SIG-M5 (cell line): ENCODE measurements at places on chromosomes 6 and 20.

DNA sequence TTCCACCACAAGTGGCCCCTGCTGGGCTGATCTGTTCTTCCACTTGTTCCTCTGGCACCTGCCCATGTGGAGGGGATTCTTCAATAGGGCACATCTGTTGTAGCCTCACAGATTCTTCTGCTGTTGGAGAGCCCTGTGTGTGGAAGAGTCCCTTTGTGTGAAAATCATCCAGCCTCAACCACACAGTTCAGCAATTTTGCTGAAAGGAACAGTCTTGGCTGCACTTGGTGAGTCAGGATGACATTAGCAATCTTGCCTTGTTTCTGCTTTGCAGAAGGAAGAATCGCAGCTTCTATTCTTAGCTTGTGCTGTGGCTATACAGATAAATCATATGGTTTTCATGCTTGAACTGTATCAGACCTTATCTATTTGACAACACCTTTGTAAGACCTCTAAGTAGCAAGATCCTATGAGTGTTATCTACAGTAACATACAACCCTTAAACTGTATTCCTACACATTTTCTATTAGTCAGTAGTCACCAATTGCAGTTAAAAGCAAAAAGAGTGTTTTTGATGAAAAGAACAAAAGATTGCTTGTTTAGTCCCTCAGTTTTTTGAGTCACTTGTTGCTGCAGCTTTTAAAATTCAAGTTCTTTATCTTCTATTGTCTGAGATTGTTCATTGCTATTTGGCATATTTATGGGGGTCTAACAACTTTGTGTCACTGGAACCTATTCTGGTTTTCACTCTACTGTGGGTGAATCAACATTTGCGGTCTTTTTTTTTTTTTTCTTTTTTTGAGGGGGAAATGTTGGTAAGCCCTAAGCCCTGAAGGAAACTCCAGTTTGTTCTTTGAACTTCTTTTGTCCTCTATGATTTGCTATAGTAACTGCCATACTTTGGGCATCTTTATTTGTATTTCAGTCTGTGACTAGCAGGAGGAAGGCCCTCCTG is 231.6 kb downstream of the TFAP2B start:
- no peak for DNase-seq

DNA sequence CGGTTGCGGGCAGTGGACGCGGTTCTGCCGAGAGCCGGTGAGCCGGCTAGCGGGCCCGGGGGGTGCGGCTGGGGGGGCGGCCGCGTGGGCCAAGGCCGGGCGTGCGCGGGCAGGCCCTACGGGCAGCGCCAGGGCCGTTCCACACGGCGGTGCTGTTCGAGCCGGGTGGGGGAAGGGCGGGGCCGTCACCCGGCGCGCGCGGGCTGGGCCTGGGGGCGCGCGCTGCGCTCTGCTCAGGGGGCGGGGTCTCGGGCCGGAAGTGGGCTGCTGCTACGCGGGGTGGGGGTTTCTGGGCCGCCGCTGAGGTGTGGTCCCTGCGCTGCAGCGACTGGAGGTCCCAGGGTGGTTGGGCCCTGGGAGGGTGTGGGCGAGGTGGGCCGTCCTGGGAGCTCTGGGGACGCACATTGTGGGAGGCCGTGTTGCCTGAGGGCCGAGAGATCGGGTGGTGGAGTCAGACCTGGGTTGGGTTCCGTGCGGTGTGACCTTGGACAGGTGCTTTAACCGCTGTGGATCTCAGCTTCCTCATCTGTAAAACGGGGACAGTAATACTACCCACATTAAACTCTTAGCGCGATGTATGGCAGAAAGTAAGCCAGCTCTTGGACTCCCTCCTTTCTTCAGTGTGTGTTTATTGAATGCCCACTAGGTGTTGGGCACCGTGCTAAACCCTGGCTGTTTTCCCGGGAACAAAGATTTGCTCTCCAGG is 391 bp downstream of the MAPRE1 start:
- DNase-seq: no peak

- no peak for DNase-seq
Observed at GRCh38 chr6:25370178-25371036, 91.2 kb downstream of the CARMIL1 start.

DNA sequence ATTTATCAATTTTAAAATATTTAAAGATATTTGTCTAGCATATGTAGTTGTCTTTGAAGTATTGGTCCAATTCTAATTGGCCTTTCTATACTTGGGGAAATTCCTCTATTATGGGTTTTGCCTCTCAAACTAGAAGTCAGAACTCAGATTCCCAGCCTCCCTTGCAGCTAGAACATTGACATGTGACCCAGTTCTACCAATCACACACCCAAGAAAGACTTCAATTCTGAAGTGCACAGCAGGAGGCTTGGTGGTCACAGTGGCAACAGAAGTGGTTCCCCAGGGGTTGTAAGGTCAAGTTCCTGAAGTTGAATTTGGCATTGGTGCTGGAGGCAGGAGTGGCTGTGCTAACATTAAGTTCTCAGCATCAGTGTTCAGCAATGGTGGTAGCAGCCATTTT is 14.8 kb upstream of the FKBP5 start:
- DNase-seq: no peak

DNA sequence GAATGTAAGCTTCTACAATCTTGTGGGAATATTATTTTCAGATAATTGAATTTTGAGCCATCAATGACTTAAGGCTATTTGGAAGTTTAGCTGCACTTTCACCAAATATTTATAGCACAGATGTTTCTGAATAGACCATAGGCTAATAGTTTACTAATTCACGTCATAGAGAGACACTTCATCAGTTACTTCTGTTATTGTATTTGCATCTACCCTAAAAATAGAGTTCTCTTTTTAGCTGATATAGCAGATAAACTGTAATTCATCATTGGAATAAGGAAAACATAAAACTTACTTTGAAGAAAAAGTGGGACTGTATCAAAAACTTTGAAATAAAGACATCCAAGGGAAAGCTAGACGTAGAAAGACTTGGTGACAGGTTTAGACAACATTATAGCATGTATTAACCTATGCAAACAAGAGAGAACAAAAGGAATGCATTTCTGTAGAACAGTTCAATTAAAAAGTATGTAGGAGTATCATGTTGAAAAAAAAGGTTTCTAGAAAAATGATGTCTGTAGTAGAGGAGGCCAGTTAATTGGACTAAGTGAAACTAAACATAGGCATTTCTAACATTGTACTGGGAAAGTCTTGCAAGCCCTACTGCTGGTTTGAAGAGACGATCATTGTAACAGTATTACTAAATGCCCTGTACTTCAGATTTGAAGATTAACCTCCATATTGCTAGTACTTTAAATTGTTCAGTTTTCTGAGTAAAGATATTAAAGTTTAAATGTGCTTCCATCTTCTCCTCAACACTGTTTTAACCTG is 123.3 kb downstream of the ZFAND3 start:
- DNase-seq: no peak

DNA sequence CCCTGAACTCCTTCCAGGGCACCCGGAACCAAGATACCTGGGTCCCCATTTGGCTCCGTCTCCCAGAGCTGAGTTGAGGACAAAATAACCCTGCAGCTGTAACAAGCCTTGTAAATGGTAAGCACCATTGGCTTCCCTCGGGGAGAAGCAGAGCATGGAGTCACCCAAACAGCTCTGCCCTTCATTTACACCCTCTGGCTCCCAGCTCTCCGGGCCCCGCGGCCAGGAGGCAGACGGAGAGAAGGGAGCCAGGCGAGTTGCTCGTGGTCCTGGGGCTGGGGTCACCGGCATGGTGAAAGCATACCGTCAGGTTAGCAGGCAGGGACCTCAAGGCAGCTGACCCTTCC is 2.1 kb downstream of the TFEB start:
- no peak for DNase-seq

- no peak for DNase-seq
Observed at GRCh38 chr20:54047720-54048119, 22.7 kb downstream of the BCAS1 start.

- no peak for DNase-seq
Observed at GRCh38 chr6:115133790-115134189, 791.0 kb upstream of the HS3ST5 start.

GRCh38 chr6:63592886-63593285 is 20.6 kb downstream of the LOC128125822 start:
- no peak for DNase-seq

DNA sequence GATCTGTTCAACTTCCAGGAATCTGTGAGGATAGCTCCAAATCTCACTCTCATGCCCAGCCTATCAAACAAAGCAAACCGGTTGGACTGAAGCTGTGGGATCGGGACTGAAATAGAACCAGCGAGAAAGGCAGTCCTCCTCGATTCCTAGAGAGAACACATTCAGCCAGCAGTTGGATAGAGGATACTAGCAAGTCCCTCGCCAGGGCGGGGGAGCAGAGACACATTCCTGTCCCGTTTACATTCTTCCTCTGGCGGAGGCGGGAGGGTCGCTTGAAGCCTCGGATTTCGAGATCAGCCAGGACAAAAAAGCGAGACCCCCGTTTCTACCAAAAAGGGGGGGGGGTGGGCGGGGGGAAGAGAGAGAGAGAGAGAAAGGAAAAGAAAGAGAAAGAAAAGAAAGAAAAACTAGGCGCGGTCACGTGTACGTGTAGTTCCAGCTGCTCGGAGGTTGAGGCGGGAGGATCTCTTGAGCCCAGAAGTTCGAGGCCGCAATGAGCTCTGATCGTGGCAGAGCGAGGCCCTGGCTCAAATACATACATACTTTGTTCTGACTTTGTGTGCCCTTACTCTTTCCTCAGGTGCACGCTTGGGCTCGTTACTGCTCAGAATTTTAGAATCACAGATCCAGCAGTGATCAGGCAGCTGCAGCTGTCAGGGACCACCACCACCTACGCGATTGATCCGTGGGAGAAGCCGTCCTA is 19.5 kb downstream of the ZNF311 start:
- DNase-seq: no peak

DNA sequence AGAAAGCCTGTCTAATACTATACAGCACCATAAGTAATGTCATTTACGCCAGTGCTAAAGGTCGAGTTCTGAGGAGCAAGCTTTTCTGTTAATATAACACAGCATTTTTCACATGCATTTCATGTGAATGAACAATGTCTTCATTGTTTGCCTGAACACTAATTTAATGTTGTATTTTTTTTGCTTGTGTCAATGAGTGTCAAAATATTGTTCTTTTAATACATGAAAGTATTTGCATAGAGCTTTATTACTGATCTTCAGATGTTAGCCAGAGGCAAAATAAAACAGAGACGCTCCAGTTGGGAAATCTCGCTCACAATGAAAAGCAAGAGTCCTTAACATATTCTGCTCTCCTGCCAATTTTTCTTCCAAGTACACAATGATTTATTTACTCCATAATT is 151.8 kb downstream of the FOXC1 start:
- no peak for DNase-seq

DNA sequence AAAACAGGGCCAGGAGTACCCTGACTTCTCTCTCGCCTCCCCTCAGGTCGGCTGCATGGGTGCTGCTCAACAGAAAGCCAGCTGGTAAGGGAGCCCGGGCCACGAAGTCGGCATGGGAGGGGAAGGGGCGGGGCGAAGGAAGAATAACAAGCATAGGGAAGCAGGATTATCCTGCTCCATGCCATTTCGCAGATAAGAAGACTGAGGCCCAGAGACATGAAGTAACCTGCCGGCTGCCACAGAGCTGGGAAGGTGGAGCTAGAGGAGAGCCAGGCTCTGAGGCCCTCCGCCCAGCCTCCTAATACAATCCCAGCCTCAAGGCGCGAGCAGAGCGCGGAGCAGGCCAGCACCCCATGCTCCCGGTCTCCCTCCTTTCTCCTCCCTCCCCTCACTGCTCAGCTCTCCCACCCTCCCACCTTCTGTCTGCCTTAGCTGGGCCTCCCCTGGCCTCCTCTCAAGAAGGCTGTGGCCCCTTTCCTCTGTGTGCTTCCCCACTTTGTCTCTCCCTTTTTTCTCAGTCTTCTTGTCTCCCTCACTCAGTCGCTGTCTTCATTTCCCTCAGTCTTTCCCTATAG is 13.2 kb upstream of the HMGA1 start:
- DNase-seq: no peak

GRCh38 chr6:1385129-1386037 is 4.0 kb upstream of the FOXF2 start:
- DNase-seq: no peak

DNA sequence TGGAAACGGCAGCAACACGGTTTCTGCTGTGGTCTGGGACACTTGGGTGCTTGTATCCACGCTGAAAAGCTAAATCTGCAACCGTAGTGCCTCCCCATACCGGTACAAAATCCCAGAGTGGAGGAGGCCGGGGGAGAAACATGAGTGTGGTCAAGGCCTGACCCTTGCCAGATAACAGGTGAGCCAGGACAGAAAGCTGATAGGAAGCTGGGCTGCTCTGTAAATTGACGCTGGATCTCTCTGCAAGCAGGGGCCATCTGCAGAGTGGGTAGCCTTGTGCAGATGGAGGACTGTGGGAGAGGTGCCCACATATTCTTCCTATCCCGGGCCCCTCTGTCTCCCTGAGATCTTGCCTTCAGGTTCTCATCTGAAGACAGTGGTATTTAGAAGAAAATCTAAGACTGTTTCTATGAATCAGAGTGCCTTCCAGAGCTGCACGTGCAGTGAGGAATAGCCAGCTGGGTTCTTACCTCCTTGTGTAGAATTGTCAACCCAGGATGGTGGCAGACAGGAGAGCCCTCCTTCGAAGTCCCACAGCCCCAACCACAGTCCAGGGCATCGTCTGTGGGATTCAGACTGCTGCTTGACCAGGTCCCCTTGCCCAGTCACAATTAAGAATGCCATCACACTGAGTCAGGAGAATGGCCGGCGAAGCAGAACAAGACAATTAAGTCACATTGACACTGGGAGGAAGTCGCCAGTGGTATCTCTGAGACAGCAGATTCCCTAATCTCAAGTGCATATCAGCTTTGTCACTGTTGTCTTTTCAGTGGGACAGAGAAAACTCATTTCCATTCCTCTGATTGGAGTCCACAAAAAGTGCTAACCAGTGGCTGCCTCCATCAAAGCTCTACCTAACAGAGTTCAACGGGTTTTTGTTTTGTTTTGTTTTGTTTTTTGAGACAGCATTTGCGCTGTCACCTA is 100.0 kb upstream of the RIPOR2 start:
- no peak for DNase-seq

DNA sequence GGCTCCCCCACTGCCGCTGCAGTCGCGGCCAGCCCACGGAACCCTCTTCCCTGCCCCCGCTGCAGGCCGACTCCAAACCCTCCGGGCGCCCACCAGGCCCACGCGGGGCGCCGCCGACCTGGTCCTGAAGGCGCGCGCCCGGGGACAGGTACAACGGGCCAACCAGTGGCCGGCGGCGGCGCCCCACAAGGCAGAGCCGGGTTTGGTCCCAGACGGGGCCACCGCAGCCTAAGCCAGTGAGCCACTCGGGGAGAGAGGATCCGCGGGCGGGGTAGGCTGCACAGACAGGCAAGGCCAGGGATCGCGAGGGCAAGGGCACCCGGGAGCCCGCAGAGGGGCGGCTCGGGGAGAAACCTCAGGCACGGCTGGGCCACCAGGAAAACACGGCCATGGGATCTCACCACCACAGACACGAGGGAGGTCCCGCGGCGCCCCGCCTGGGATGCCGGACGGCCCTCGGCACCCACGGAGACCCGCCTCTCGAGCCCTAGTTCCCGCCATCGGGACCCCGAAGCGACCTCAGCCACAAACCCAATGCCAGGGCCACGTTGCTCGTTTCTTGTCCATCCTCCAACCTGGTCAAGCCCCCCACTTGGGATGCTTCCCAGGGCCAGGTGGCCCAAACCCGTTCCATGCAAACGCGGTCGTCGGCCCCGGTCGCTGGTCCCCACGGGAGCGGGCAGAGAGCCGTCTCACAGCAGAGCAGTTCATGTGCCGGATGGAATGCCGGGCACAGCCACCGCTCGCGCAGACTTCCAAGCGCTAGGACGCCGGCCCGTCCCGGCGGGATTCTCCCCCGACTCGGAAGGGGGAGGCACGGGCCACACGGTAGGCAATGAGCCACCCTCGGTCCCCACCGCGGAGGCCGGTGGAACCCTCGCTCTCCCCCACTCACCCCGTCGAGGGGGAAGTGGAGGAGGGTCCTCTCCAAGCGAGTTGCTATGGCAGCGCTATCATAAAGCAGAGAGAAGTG is 1956.6 kb upstream of the DEFB115 start:
- DNase-seq: no peak

GRCh38 chr6:112933947-112934346 is 586.8 kb downstream of the RFPL4B start:
- no peak for DNase-seq
